B cell (primary cell): ENCODE measurements at places on chromosomes 3 and 15.

- DNase-seq = no peak
These were observed 299.5 kb downstream of the GAP43 start for GRCh38 chr3:115922681-115923347.

DNA sequence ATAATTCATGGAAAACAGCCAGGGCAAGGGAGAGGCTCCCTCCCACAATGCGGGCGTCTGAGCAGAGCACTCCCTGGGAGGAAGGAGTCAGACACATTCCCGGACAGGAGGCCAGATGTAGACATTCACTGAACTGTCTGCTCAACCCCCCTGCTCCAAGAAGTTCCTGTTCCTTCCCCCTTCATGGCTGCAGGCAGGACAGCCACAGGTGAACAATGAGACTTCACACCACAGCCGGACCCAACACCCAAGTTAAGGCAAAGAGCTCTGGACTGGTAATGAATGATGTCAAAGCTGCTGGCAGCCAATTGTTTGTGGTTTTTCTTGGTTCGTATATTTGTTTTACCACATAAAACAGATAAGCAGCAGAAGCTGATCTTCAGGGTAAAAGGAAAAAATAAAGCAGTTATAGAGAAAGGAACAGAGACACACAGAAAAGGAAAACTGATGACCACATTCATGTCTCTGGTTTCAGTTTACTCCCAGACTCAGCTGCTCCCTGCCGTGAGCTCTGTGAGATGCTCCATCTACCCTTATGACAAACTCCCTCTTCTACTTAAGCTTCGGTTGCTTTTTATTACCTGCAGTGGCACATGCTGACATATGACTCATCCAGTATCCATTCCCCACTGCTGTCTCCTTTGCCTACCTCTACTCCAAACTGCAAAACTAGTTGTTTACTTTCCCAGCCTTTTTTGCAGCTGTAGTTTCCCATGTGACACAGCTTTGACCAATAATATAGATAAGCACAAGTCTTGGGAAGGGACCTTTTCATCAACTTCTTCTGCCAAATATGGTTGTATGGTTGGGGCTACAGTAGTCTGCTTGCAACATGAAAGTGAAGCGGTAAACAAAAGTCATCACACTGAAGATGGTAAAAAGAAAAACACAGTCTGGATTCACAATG, 33.1 kb downstream of the DZIP1L start:
- no peak for DNase-seq

DNA sequence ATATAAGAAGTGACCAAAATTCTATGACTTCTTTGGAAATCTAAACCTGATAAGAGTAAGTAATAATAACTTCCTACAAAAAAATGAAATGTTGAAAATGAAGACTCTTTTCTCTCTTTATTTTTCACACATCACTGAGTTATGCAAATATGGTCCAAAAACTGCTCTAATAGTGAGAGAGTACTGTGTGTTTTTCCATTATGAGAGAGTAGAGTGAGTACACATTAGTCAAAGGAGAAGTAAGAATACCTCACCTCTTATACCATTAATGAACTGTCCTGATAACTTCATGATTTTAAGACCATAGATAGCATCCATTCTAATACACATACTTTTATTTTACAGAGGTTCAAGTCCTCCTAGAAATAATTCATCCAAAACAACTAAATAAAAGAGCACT, 1310.2 kb downstream of the SI start:
- DNase-seq = no peak

- no peak for DNase-seq
These were observed 31.1 kb downstream of the CPNE4 start for GRCh38 chr3:132003685-132004084.

DNA sequence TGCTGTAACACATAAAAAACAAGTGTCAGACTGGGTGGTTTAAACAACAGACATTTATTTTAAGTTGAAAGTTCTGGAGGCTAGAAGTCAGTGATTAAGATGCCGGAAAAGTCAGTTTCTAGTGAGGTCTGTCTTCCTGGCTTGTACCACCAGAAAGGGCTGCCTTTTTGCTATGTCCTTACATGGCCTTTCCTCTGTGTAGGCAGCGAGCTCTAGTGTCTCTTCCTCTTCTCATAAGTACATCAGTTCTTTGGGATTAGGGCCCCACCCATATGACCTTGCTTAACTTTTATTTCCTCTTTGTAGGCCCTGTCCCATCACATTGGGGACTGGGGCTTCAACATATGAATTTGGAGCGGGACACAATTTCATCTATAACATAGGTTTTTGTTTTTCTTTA, 128.0 kb downstream of the BBX start:
- no peak for DNase-seq

- DNase-seq = no peak
These were observed 98.3 kb downstream of the LIPC start for GRCh38 chr15:58530056-58530590.

- DNase-seq = peak; percentile 64
These were observed 45.6 kb upstream of the SYNM start for GRCh38 chr15:99059010-99059981.

DNA sequence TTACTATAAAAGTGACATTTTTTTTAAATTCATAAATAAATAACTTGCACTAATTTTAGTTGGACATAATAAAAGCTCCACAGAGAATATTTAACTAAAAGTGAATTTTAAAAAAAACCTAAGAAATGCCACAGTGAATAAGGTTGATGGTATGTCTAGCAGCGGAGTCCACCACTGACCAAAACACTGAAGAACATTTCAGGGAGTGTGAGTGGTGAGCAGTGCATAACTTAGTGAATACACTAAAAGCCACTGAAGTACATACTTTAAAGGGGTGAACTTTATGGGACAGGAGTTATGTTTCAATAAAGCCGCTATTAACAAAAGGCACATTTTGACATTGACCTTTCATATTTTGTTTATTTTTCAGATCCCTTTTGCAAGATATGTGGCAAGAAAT, 32.3 kb downstream of the SRP14 start:
- no peak for DNase-seq

DNA sequence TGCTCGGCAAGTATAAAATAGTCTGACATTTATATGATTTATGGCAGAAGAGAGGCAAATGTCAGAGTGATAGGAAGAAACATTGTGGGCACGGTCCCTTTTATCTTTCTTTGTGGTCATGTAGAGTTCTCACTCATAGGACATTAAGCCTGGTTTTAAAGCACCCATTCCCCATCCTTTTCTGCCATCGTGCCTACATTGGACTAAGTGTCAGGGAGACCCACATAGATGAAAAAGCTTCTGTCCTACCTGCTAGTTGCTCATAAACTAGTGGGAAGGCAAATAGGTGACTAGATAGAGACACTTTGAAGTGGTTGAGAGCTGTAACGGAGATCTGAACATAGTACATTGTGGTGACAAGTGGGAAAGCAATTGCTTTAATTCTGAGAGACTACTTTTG, 155.7 kb downstream of the B3GALNT1 start:
- DNase-seq = no peak

DNA sequence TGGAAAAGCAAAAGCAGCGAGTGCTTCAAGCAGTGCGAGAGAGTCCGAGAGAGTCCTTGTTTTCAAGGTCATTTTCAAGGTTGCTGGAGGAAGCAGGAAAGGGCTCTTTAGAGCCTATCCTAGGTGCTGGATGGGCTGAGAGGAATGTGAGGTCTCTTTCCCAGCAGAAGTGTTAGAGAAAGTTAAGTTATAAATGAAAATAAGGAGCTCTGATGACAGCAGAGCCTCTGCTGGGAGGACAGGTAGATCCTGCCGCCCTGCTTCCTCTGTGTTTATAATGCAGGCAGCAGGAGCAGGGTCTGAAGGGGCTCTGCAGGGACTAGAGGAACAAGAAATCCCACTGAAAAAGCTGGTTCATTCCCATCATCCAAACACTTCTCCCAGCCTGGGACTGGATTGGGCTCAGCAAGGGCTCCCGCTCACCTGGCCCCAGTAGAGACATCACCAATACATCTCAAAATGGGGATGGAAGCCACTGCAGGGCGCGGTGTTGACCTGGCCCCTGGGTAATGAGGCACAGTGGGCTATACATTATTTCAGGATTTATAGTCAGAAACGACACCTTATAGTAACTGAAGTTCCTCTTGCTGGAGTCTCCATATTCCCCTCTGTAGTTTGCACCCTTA, 41.5 kb upstream of the RAB6B start:
- DNase-seq = no peak

GRCh38 chr15:73608941-73609340, 24.2 kb downstream of the NPTN start:
- no peak for DNase-seq

DNA sequence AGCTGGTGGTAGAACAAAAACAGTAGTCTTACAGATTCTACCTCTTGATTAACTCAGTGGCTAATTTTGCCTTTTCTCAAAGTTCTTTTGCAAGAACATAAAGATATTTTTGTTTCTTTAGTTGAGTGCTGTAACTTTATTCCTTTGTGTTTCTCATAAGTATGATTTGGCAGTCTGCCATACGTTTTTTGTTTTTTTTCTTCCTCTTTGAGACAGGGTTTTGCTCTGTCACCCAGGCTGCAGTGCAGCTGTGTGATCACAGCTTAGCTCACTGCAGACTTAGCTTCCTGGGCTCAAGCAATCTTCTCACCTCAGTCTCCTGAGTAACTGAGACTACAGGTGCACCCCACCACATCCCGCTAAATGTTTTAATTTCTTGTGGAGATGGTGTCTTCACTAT, 22.4 kb downstream of the B3GNT5 start:
- DNase-seq = no peak

DNA sequence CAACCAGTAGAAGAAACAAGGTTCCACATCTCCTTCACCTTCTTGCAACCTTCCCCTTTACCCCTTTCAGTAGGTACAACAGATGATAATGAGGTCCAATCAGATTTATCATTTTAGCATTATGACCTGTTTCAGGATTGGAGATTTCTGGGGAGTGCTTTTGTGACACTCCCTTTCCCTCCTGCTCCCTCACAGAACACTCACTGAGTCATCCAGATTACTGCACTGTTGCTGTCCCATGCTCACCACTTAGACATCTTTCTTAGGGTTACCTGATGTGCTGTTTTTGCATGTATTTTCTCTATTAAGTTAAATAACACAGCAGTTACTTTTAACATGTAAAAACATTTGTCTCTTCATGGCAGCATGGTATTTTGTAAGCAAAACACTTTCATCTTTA, 118.5 kb downstream of the MFSD1 start:
- DNase-seq = no peak

DNA sequence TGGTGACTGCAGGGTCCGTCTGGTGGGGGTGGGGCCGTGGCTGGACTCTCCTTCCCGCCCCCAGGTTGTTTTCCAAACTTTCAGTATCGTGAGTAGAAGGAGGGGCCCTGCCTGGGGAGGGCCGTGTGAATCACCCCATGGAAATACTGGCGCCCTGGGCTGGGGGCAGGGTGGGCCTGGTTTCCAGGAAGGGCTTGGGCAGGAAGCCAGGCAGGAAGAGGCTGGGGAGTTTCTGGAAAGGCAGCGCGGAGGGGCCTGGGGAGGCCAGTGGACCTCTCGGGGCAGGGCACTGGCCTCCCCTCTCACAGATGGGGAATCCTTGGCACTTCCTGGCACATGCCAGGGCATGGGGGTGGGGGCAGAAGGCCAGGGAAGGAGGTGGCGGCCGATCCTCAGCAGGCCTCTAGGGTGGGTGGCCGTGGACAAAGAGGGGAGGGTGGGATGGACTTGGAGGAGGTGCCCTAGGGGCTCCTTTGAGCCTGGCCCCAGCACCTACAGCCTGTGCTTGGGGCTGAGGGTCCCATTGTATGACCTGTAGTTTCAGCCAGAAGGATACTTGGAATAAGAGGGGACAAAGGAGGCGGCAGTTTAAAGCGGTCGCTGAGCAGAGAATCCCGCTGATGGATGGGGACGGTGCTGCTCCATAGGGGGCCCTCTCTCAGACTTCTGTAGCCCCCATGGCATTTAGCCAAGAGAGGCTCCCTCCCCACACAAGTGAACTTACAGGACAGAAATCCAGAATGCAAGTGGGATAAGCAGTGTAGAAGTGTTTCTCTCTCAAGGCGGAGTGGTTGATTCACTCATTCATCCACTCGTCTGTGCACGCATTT, 56.5 kb upstream of the GATA2 start:
- DNase-seq = no peak

GRCh38 chr3:120496278-120497002, 45.6 kb upstream of the FSTL1 start:
- DNase-seq = no peak

- DNase-seq = no peak
These were observed 212.4 kb downstream of the TBC1D2B start for GRCh38 chr15:77865106-77865610.

DNA sequence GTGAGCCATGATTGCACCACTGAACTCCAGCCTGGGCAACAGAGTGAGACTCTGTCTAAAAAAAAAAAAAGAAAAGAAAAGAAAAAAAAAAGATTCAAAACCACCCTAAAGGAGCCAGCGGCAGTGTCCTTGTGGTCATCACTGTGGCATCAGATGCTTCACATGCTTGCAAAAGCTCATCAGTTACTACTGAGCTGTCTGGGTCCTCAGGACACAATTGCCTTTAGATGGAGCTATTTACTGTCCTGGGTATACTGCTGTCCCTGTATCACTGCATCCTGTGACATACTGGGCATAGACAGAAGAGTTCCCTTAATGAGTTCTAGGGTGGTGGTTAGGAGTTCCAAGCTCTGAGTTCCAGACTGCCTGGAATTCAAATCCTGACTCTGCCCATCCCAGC, 85.8 kb downstream of the LINGO1 start:
- no peak for DNase-seq

GRCh38 chr15:57927091-57927631, 138.3 kb downstream of the ALDH1A2 start:
- DNase-seq = no peak

- no peak for DNase-seq
These were observed 31.0 kb downstream of the CEP63 start for GRCh38 chr3:134516905-134517304.

DNA sequence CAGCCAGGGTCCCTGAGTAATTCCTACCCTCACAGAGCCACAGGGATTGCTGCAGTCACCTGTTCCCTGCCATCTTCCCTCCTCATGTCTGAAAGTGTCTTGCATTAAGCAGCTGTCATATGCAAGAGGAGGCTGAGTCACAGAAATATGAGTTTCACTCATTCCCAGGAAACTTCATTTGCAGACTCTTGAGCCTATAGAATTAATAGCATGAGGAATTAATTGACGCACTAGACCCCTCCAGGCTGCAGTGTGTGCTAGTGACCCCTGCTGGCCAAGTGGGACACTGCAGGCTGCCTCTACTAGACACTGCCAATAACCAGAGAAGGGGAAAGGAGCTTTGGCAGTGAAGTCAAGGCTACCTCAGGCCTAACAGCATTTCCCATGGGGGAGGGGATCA, 50.6 kb upstream of the SLC6A1 start:
- DNase-seq = peak; percentile 14

- DNase-seq = peak; percentile 31
These were observed 45.0 kb downstream of the ESYT3 start for GRCh38 chr3:138479438-138479863.

GRCh38 chr15:69697916-69698315, 245.3 kb downstream of the RPLP1 start:
- DNase-seq = no peak

GRCh38 chr3:156606729-156607128, 51.8 kb upstream of the SSR3 start:
- DNase-seq = peak; percentile 27

GRCh38 chr15:101709466-101709865, 14.8 kb downstream of the TARS3 start:
- DNase-seq = no peak
